ENCODE measurements at places on chromosomes 5 and 9.

DNA sequence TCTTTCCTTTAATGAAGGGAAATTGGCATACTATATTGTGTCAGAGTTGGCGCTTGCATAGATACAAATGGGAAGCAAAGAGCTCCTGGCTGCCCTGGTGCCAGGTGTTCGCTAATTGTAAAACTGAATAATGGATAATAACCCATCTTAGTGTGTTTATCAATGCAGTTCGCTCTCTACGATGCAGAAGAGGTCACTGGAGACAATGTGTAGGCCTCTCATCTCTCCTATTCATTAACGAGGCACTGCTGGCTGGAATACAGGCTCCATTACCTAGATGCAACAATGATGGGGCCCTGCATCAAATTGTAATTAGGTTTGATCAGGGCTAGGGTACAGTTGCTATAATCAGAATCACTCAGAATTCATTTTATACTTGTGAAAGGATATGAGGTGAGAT is 171.0 kb downstream of the RMI1 start:
- no peak for DNase-seq

DNA sequence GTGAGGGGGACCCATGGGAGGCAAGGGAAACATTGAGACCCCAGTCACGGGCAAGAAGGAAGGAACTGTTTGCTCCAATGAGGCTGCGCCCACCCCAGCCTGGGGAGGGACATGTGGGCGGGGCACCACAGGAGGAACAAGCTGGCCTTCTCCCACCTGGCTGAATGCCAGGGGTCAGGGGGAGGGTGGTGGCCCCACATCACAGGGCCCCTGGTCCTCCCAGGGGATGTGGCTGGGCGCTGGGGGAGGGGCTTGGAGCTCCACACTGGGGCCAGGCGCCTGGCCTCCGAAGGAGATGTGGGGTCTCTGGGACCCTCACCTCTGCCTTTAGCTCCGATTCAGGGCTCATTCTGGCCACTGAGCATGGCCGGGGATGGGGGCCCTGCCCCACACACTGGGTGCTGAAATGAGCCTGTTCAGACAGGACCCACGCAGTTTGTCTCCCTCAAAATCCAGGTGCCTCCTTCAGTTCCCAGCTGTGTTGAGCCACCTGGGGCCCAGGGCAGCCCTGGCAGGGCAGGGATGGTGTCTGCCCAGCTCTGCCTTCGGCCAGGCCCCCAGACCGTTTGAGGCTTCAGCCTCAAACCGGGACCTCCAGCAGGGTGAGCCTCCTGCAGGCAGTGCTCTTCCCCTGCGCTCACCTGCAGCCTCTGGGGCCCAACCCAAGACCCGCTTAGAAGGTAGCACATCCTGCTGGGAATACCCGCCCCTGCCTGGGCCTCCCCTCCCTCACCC is 33.2 kb upstream of the NOTCH1 start:
- DNase-seq = no peak

GRCh38 chr9:91942201-91942600 is 7.8 kb downstream of the ROR2 start:
- no peak for DNase-seq

DNA sequence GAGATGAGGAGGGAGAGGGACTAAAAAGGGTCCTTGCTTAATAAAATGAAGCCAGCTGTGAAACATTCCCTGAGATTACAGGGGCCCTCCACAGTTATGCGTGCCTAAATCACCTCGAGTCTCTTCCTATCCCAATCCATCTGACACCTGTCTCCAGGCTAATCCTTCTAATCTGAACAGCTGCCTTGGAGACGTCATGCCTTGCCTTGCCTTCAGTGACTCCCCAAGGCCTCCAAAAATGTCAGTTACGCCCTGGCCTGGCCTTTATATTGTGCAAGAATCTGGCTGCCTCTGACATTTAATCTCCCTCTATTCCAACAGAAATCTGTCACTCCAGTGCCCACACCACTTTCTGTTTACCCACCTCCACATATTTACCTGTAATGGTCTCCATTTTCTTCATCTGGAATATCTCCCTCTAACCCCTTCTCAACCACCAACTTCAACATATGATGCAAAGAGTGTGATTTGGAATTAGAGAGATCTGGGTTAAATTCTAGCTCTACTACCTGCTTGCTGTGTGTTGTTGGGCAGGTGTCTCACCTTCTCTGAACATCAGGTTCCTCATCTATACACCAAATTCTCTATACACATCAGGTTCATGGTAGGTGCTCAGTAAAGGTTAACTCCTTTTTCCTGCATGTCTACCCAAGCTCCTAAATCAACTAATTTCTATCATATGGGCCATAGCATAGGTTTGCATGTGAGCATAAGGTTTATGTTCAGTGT is 57.9 kb downstream of the PTCD2 start:
- no peak for DNase-seq

- DNase-seq = no peak
Measured at GRCh38 chr9:136295542-136296433, 8.1 kb downstream of the CCDC187 start.

DNA sequence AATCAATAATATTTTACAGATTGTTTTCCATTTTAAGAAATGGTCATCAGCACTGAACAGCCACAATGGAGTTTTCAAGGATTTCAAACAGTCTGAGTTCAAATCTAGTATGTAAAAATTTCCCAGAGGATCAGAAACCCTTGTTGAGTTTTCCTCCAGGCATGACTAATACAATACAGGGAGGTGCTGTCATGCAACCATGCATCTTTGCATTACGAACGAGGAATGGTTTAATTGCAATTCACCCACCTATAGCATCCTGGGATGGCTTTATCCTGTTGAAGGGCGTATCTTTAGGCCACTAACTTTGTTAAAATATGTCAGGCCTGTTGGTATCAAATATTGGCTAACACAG is 196.4 kb downstream of the EFNA5 start:
- no peak for DNase-seq

DNA sequence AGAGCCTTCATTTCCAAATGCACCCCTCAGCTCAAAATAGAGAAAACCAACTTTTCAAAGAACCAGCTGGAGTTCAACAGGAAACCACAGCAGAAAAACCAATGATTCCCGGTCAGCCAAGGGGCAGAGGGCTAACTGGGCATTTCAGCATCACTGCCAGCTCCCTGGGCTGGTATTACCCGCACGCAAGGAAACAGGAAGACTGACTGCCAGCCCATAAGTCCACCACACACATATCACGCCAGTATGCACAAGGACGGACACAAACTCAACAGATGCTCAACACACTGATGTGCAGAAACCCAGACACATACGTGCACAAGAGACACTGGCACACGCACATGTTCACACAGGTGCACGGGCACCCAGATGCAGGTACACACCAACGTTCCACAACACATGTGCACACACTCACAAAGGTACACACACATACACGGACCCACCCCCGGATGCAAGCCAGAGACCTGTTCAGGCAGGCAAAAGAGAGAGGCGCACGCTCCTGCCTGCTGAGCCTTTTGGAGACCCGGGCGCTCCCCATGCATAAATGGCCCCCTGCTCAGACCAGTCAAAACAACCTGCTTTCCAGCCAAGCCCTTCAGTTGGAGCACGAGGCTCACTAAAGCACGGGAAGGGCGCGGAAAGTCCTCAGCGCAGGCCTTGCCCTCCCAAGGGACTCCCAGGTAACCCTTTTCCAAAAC is 2.1 kb downstream of the ADAMTS2 start:
- no peak for DNase-seq

DNA sequence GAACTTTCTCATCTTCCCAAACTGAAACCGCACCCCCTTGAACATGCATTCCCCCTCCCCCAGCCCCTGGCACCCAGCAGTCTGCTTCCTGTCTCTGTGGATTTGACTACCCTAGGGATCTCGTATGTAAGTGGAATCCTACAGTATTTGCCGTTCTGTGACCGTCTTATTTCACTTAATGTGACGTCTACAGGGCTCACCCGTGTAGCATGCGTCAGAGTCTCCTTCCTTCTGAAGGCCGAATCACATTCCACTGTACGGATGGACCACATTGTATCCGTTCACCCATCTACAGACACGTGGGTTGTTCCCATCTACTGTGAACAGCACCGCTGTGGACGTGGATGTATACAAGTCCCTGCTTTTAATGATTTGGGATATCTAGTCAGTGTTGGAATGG is 4.5 kb downstream of the PRRX2 start:
- no peak for DNase-seq

GRCh38 chr5:87741881-87742280 is 329.2 kb upstream of the CCNH start:
- no peak for DNase-seq

GRCh38 chr9:93860694-93861658 is 94.2 kb downstream of the BARX1 start:
- no peak for DNase-seq

DNA sequence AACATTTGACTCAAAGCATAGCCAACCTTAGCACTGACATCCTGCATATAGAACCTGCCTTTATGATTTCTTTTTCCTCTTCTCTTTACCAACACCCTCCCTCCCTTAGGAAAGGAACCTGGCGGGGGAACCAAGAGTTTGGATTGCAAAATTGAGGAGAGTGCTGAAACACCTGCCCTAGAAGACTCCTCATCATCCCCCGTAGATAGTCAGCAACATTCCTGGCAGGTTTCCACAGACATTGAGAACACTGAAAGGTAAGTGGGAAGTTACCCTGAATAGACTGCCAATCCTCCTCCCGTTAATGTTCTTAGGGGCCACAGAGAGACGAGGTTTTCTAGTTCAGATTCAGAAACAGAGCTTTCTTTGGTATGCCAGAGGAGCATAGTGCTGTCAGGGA is 88.8 kb downstream of the RGS7BP start:
- DNase-seq = no peak

DNA sequence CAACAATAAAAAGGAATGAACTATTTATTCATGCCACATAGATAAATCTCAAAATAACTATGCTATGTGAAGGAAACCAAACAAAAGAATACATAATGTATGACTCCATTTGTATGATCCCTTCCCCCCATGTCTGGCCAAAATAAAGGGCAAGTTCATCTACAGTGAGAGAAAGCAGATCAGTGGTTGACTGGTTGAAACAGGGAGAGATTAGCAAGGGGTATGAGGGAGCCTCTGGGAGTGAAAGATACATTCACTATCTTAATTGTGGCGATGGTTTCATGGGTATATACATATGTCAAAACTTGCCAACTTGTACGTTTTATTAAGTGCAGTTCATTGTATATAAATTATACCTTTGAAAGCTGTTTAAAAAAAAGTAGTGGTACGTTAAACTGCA is 4.8 kb downstream of the PSMD5 start:
- no peak for DNase-seq

- DNase-seq = no peak
Measured at GRCh38 chr5:143396353-143396940, 7.0 kb downstream of the NR3C1 start.

DNA sequence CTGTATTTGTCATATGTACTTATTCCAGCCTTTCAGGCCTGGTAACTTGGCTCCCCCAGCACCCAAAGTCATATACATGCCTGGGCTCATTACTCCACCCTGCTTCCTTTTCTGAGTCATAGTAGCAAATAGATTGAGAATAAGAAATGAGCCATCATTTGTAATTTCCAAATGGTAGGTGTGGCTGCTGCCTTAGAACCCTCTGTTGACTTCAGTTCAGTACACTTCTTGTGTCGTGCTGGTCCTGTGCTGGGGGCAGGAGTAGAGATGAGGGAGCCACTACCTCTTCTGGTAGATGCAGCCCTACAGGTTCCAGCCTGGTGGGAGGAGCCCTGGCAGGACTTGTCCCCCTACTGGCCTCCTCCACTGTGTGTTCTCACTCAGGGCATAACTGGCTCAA is 11.1 kb downstream of the GM2A start:
- no peak for DNase-seq

DNA sequence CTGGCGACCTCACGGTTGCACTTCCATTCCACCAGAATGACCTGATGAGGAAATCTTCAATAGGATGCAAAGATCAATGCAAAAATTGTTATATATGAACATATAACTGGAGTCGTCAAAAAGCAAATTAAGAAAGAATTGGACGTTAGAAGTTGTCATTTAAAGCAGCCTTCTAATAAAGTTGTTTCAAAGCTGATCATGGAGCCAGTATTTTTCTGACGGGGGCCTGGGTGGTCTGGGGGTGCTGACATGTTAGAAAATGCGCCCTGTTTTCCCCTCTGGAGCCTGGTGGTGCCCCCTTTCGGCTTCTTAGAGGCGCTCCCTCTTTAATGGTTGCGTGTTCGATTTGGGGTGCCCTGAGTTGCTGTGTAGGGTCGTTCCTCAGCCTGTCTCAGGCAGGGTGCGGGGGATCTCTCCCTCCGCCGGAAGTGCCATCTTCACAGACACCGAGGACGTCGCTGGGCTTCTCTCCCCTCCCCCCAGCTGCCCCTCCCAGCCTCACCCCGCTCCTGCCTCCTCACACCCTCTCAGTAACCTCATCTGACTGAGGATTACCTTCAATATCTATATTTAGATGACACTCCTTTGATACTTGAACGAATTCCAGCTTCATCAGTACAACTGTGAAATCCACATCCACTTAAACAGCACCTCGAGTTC is 18.3 kb downstream of the PTGES2 start:
- DNase-seq = no peak

DNA sequence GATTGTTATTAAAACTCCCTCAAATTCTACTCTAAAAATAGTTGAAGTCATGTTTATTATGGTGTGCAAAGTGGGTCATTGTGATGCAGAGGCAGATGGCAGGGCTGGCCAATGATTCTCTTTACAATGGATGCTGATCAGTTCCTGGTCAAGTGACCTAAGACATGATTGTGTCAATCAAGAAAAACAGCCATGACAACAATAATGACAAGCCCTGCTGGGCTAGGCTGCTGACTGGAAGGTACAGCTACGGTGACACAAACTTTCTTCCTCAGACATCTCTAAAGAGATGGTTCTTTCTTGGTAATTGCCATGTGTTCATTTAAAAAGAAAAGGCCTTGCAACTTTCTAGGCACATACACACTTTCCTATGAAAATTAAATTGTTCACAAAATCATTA is 3.6 kb downstream of the SLC24A2 start:
- no peak for DNase-seq

- DNase-seq = no peak
Measured at GRCh38 chr5:158820891-158821290, 278.8 kb downstream of the EBF1 start.
